Fibroblast of mammary gland (primary cell): ENCODE measurements at places on chromosomes 3 and 15.
A peak's percentile ranks its signal among the peaks of the same experiment; 100 is the strongest.

- DNase-seq: peak; percentile 15
Measured at GRCh38 chr3:136404056-136404455, 153.9 kb downstream of the PCCB start.

DNA sequence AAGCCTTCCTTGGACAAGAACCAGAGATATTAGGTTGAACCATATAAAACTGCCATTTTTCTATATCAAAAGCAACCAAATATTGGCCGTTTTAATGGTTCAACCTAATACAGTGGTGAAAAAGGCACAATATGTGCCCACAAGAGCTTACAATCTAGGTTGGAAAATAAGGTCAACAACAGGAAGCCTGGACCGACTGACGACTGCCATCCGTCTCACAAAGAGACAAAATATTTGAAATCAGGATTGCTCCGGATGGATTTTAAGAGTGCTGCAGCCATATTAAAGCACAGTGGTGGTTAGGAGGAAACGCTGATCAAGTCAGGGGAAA is 1.4 kb downstream of the AHSG start:
- DNase-seq: no peak

DNA sequence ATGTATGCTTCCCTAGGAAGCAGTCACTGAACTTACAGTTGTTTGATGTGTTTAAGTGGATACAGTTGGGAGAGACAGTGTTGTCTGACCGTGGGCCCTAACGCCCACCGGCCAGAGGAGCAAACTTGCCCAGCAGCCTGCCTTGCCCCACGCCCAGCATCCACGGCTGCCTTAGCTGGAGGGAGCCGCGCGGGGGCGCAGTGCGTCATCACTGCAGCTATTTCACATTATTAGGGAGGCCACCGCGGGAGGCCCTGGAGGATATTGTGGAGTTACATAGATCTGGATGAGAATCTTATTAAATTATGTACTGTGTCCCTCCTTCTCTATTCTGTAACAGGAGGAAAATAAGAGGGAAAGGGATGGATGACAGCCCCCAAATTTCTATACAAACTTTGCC is 267.2 kb downstream of the GABRG3 start:
- no peak for DNase-seq

GRCh38 chr3:111851511-111851954 is 7.5 kb upstream of the PHLDB2 start:
- peak; percentile 43 for DNase-seq

GRCh38 chr3:98530676-98531075 is 1.1 kb upstream of the GPR15 start:
- DNase-seq: no peak

GRCh38 chr15:100633763-100634075 is 31.3 kb downstream of the ASB7 start:
- DNase-seq: no peak

DNA sequence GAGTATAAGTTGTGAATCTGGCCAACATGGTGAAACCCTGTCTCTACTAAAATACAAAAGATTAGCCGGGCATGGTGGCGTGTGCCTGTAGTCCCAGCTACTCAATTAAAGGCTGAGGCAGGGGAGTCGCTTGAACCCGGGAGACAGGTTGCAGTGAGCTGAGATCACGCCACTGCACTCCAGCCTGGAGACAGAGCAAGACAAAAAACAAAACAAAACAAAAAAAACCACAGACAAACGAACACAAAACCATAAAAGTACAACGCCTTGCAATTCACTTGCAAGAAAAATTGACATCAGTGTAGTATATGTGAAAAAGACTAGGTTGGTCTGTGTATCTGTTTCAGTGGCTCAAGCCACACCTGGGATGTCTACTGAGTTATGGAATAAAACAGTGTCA is 29.9 kb upstream of the CCDC80 start:
- no peak for DNase-seq

- DNase-seq: no peak
Measured at GRCh38 chr3:28835249-28835648, 445.6 kb upstream of the RBMS3 start.

DNA sequence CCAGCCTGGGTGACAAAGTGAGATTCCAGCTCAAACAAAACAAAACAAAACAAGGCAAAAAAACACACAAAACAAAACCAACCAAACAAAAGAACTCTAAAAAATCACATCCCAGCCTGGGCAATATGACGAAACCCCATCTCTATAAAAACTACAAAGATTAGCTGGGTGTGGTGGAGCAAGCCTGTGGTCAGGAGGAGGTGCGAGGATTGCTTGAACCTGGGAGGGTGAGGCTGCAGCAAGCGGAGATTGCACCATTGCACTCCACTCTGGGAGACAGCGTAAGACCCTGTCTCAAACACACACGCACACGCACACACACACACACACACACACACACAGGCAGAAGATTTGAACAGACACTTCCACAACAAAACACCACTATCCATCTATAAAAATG is 99.6 kb downstream of the SHQ1 start:
- no peak for DNase-seq

- peak; percentile 22 for DNase-seq
Measured at GRCh38 chr3:101223016-101223415, 97.4 kb downstream of the IMPG2 start.

GRCh38 chr3:171201825-171202224 is 175.3 kb upstream of the SLC2A2 start:
- DNase-seq: no peak

DNA sequence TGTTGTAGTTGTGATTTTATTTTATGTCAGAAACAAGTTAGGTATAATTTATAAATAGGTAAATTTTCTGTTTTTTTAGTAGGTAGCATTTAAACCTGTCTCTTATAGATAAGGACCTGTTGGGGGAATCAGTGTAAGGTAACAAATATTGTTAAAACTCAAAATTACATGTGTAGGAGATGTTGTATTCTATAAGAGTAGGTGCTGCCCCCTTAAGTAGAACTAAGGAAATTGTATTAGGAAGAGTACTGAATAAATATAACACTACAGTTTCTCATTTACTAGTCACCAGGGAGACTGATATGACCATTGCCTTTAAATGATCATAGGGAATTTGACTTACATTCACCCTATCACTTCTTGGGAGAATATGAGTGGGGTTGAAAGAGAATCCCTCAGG is 31.2 kb downstream of the SLC25A36 start:
- peak; percentile 31 for DNase-seq

DNA sequence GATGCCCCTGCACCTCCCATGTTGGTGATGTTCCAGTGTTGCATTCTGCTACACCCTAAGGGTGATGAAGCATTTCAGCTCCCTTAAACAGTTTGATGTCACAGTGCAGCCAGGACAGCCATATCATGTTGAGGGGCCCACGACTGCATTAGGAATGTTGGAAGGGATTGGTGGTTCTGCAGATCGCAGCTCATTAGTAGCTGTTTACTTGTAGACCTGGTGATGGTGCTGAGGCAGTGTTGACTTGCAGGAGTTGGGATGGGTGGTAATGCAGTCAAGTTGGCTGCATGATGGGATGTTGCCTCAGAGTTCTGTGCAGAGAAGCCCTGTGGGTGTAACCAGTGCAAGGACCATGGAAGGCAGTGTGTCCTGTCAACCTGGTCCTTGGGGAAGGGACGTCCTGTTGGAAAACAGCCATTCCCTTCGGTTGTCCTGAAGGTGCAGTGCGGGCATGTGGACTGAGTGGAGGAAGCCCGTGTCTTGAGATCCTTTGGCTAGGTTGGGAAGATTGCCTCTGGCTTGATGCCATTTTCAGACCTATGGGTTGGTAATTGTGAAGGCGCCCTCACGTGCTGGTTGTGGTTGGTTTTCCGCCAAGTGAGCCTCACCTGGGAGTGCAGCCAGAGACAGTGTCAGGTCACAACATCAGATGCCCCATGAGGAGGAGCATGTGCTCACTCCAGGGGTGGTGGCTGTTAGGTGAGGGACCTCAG is 100.7 kb downstream of the SNRPN start:
- no peak for DNase-seq

DNA sequence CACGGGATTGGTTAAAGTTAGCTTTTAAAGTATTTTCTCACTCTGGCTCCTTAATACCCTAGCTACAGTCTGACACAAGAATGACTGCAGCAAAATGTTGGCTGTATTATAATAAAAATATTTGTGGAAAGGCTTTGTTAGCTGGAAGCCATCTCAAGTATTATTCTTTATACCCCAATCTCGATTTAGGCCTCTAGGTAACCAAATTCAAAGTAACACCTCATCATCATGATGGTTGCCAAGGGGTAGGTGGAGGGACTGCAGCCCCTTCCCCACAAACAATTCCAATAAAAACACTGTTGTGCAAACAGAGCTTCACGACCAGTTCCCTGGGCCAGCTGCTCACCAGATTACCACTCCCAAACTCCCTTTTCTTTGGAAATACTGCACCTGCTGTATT is 759 bp upstream of the GMPS start:
- no peak for DNase-seq

DNA sequence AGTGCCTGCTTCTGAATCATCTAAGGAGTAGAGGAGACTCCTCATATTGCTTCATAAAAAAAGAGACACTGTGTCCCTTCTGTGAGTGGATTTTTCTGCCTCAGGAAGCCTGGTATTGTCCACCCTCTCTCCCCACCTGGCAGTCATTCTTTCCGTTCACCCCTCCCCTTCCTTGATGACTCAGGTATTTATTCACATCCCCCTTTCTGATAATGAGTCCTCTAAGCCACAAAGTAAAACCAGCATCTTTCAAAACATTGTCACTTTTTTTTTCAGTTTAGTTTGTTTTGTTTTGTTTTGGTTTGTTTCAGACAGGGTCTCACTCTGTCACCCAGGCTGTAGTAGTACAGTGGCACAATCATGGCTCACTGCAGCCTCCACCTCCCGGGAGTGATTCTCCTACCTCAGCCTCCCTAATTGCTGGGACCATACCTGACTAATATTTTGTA is 65.2 kb upstream of the UBE2E1 start:
- DNase-seq: peak; percentile 59

DNA sequence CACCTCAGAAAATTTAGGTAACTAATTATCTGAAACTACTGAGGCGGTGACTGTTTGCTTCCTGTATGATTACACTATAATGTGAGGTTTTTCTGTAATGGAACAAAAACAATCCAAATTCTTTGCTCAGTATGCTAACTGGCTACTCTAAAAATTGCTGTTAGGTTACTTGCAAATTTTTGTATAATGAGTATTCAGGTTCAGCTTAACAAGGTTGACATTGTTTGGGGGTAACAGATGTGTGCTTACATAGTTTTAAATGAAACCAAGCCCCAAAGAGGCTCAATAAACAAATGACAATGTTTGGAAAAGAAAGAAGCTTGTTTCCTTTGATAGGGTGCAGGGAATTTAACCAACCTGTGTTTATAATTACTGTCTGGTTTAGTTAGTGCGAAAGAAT is 414.5 kb upstream of the MDFIC2 start:
- no peak for DNase-seq

DNA sequence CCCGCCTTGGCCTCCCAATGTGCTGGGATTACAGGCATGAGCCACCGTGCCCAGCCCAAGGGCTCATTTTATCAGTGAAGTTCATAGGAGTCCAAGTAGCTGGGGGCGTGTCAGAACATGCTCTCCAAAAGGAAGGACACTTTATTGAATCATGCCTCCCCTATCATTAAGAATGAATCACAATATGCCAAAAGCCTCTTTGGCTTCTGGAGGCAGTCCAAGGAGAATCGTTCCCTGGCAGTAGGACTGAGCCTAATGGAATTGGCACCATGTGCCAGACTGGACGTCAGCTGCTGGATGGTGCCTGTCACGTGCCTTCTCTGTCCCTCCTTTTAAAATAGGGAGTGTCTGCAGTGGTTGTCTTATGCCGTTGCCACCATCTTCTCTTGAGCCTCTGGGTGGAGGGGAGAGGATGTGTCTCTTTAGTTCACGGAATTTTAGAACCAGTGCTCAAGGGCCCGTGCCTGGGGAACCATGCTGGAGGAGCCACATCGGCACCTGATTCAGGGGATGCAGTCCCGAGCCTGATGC is 234.7 kb upstream of the LYSMD4 start:
- peak; percentile 3 for DNase-seq

GRCh38 chr15:80823120-80823519 is 44.0 kb downstream of the CEMIP start:
- DNase-seq: no peak

DNA sequence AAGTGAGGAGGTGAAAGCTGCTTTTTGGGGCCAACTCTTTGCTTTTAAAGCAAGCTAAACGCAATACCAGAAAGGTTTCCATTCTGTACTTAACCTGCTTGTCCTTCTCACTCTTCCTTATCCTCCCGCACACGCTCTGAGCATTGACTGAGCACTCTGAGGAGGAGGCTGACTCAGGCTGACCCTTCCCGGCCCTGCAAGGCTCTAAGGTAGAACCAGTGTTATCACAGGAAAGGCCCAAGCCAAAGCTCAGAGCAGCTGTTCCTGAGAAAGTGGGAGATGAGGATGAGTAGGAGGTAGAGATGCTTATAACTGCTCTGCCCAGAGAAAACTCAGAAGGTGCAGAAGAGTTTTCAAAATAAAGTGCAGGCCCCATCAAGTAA is 2.3 kb downstream of the B3GNT5 start:
- DNase-seq: peak; percentile 75

DNA sequence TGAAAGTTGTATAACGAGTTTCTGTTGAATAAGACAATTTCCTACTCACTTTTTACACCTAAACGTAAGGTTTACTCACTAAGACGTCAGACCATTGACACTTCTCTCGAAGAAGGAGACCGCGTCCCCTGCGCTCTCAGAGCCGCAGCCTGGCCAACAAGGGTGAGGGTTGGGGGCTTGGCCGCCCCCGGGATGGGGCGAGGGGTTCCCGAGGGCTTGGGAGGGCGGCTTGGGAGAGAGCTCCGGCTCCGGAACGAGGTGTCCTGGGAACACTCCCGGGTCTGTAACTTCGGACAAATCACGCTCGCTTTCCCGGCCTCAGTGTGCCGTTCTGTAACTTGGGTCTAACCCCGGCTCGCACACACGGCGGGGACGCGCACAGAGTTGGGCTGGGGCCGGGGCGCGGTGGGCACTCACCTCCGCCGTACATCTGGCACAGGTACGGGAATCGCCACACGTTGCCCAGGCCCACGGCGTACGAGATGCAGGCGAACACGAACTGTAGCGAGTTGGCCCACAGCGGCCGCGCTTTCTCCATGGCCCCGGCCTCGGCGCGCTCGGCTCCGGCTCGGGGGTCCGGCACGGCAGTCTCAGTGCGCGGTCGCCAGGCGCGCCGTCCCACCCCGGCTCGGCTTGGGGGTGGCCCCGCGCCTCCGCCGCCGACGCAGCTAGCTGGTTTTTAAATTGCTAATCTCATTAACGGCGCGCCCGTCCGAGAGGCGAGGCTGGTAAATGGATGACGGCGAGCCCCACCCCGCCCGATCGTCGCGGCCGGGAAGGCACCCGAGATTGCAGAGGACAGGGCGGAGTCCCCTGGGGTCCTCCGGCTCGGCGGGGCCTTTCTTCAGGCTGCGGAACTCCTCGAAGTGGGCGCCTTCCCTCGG is at the start of gene SLC6A20:
SLC6A20 (minus strand) TSS at position 655 of the 884 bp plus-strand sequence; CDS start at position 538, 117 bp downstream.
- no peak for DNase-seq

- DNase-seq: no peak
Measured at GRCh38 chr3:126459763-126460127, 15.9 kb downstream of the ZXDC start.

DNA sequence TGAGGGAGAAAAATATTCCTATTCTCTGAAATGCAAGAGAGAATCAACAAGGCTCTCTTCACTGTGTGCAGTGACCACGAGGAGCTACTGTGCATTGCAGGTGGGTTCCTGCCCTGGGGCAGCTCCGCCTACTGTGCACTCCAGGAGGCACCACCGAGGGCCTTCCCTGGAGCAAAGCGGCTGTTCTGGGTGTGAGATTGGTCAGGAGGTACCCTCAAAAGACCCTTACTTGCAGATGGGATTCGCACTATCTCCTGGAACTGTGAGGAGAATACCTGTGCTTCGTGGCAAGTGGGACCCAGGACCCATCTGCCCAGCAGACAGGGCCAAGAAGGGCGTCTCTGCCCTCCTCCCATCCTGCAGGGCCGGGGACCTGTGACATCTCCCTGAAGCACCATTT is 68.9 kb downstream of the CYFIP1 start:
- DNase-seq: no peak

- DNase-seq: peak; percentile 39
Measured at GRCh38 chr3:188037965-188038581, 115.9 kb upstream of the LPP start.
